GM23338 (cell line): ENCODE measurements at places on chromosomes 1 and 21. TPM values are rescaled to one million over a fixed set of nuclear protein-coding genes. Genes with fewer than 3 reads are reported as not detected.

DNA sequence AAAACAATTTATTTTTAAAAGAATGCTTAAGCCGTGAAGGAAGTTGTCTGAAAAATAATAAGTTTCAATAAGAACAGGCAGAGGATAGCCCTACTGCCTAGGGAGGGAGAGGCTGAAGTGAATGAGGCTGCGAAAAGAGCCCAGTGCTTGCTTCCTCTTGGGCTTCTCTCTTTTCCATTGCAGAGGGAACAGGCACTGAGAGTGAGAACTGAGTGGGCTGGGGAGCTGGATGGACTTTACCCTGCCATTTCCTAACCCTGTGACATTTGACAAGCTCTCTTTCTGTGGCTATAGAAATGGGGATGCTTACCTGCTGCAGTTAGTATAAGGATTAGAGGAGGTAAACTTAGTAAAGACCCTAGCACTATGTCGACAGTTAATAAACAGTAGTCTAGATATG is 30.0 kb downstream of the TENT5C start:
- H3K36me3 ChIP-seq, result no peaks in the 10 kb centered on the region
- no peaks in the 10 kb centered on the region for H3K27me3 ChIP-seq
- DNase-seq, result no peak
- no peak overlapping the region for H3K27ac ChIP-seq
- H3K4me3 ChIP-seq, result no peak overlapping the region
- H3K4me1 ChIP-seq, result peaks cover 19% of the 10 kb centered on the region

The PDC gene
- not detected in 2 replicates for total RNA-seq

The NDC1 gene
- 92.5 and 100 TPM in 2 replicates for total RNA-seq

The PRR9 gene
- total RNA-seq, result not detected in 2 replicates

- DNase-seq, result no peak
- no peak within 1 kb of the TSS for H3K27ac ChIP-seq
- H3K36me3 ChIP-seq, result no peaks in the 10 kb centered on the region
- peaks cover 28% of the 10 kb centered on the region for H3K4me1 ChIP-seq
- H3K4me3 ChIP-seq, result no peak within 1 kb of the TSS
Observed at GRCh38 chr1:205421798-205422197, at the start of gene LEMD1. Gene LEMD1, minus strand, starts transcription at chr1:205422056. Its CDS starts 1,520 bp downstream, at chr1:205420536.

DNA sequence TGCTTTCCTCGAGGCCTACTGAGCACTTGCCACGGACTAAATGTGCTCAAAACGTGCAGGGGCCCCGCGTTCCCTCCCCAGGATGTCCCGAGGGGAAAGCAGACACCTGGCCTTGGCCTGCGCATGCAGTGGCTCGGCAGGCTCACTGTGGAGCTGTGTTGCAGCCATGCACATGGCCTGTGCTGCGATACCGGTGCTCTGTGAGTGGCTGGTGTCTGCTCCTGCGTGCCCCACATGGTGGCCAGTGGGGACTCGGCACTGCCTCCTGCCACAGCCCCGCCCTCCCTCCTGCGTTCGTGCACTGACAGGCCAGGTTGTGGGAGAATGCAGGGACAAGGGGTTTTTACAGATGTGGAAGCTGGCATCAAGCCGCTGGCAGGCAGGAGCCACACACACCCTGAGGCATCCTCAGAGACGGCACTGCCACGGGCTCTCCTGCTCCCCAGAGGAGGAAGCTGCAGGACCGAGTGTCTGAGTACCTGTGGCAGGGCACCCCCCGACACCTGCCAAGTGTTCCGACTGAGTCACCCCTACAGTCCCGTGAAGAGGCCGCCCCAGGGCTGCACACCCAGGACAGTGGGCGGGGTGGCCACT is 16.9 kb upstream of the PTTG1IP start:
- H3K27me3 ChIP-seq, result no peaks in the 10 kb centered on the region
- DNase-seq, result no peak
- no peak overlapping the region for H3K27ac ChIP-seq
- no peaks in the 10 kb centered on the region for H3K36me3 ChIP-seq
- no peaks in the 10 kb centered on the region for H3K4me1 ChIP-seq

- H3K27me3 ChIP-seq, result no peaks in the 10 kb centered on the region
- H3K4me3 ChIP-seq, result no peak overlapping the region
- DNase-seq, result no peak
- no peaks in the 10 kb centered on the region for H3K36me3 ChIP-seq
- peaks cover 11% of the 10 kb centered on the region; the same call in 1 of the 2 replicates for H3K4me1 ChIP-seq
Observed at GRCh38 chr1:171110621-171111326, 20.1 kb downstream of the FMO3 start.

- peaks cover 19% of the 10 kb centered on the region for H3K4me1 ChIP-seq
- no peak for DNase-seq
- H3K27ac ChIP-seq, result no peak overlapping the region
- H3K36me3 ChIP-seq, result no peaks in the 10 kb centered on the region
- H3K4me3 ChIP-seq, result no peak overlapping the region
Observed at GRCh38 chr1:87113313-87113712, 198.9 kb downstream of the HS2ST1 start.

DNA sequence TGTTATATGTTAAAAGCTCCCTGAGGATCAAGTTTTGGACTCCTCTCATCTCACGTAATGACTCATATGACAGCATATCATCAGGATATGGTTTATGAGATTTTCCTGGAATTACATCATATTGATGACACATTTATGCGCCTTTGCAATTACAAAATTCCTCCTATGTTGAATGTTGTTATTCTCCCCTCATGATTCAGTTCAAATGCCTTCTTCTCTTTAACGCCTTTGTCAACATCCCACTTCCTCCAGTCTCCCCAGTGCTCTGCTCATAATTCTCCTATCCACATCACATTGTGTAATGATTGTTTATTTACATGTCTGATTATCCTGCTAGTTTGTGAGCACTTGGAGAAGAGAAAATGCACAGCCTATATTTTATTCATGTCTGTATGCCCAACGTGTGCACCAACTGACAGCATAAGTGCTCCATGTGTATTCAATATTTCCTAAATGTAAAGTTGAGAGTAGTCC is 80.9 kb upstream of the BACH1 start:
- no peaks in the 10 kb centered on the region for H3K36me3 ChIP-seq
- no peaks in the 10 kb centered on the region for H3K4me1 ChIP-seq
- DNase-seq, result no peak
- no peak overlapping the region for H3K4me3 ChIP-seq

The HEYL gene
- total RNA-seq, result 4.1 and 4.5 TPM in 2 replicates

DNA sequence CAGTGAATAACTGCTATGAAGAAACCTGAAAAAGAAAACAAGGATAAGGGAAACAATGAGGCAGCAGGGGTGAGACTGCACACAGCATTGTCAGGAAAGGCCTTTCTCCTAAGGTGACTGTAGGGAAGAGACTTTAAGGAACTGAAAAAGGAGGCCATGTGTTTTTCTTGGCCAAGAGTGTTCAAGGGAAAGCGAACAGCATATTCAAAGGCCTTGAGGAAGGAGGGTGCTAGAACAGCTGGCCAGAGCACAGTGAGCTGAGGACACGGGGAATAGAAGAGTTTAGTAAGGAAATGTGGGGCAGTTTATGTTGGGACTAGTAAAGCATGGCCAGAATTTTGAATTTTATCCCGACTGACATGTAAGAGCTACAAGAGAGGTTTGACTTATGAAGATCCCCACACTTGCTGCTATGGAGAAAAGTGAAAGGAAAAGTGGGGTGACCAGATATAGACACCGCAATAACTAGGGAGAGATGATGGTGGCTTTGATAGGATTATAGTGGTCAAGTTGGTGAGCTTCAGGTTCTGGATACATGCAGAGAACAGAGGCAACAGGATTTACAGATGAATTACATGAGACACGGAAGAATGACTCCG is 1.4 kb downstream of the RWDD2B start:
- no peaks in the 10 kb centered on the region for H3K4me1 ChIP-seq
- no peak for DNase-seq
- no peaks in the 10 kb centered on the region; the same call in 1 of the 2 replicates for H3K36me3 ChIP-seq
- no peaks in the 10 kb centered on the region for H3K27me3 ChIP-seq
- no peak overlapping the region for H3K27ac ChIP-seq
